ENCODE measurements at places on chromosomes 2 and 18.

DNA sequence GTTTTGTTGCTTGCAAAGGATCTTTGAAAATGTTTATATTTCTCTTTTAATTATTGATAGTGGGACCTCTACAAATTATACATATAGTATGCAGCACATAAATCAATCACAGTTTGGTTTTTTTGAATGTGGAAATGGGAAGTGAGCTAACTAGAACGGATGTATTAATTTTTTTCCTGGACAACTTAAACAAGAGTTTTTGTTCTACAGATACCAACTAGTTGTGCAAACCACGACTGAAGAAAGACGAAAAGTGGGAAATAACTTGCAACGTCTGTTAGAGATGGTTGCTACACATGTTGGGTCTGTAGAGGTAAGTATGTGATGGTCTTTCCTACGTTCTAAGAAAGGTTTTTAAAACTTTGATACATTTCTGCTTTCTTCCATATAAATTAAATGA, 39.2 kb downstream of the NDC80 start:
- DNase-seq: no peak

DNA sequence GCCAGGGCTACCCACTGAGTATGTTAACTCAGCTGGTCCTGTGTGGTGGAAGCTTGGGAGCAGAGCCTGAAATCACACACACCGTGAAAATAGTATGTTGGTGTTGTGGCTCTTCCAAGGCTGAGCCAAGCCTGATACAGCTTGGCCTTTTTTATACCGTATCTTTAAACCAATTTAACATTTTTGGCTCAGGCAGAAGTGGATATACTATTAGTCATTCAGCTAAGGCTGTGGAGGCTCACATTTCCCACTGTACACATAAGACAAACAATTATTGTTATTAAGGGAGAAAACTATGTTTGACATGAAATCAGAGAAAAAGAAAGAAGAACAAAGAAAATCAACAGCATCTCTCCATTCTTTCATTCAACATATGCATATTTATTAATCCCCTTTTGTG, 159.0 kb downstream of the BCL11A start:
- DNase-seq: no peak

GRCh38 chr2:85112906-85113625, 20.1 kb upstream of the TCF7L1 start:
- DNase-seq: no peak

GRCh38 chr2:236675051-236675450, 105.4 kb downstream of the ACKR3 start:
- DNase-seq: no peak

DNA sequence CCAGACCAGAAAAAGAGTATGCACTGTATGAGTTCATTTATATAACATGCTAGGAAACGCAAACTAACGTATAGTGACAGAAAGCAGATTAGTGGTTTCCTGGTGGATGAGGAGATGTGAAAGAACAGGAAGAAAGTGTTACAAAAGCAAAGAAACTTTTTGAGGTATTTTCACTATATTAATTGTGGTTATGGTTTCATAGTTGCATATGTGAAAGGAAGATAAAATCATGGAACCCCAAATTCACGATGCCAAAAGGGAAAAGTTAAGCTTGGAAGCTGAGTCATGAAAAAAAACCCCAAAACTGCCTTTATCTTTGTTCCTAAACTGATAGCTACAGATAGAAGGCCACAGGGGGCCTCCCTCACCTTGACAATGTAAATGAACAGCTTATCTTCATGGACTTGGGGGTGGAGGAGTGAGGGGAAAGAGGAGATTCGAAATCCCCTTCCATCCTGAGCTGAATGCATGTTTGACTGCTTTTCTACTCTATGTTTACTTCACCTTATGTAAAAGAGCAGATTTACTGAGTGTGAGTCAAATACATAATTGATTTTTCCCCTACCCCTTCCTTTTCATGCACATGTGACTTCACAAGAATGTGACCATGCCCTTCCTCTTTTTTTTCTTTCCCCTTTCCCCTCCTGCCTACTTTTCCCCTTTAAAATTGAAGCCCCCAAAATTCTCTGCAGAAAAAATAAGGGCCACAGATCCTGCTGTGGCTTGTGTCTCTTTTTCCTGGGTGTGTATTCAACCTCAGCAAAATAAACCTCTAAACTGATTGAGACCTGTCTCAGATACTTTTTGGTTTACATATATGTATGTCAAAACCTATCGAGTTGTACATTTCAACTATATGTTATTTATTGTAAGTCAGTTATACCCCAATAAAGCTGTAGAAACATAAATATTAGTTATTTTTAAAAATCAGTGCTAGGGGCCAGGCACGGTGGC, 100.1 kb upstream of the TLK1 start:
- DNase-seq: no peak

DNA sequence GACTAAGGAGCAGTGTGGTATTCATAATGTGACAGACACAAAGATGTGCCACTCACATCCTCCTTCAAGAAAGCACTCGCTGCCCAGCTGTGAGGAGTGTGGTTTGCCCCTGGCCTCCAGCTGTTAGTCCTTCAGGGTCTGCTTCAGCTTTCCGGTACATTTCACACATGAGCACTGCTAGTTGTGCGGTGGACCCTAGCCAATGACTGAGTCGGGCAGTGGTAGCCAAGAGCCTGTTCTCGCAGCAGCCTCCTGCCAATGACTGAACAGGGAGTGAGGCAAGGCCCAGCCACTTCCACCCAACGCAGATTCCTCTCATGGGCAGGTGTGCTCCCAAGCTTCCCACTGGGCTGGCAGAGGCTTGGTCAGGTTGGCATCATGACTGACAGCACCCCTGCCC, 254.3 kb downstream of the RBM43 start:
- no peak for DNase-seq

DNA sequence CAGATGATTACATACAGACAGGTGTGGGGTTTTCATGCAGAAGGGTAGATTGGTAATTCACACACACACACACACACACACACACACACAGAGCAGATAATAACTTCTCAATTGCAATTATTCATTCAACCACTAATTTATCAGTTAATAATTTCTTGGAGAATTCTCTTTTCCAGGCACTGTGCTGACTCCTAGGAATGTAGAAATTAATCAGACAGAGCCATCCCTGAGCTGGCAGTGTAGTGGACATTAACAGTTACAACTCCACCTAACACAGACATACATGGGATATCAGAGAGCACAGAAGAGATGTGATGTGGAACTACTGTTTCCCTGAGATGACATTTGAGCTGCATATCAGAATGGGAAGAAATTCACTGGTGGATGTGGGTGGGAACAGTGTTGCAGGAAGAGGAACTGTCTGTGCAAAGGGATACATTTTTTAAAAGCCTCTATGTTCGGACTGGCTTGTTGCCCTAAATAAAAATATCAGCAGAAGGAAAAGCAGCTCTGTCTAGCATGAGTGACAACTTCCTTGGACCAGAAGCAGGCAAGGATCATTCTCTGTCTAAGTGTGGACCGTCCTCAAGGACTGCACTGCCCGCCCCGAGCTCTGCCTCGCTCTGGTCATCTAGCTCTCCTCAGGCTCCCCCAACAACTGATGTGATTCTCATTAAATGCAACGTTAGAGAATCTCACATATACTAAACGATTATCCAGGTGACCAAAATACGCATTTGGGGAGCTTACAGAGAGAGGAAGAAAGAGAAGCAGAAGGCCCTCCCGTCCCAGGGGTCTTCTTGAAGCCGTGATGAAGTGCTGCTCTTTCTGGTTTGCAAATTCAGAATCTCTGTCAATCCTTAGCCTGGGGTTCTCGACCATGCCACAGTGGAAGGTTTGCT, 173.4 kb upstream of the TRIB2 start:
- DNase-seq: no peak

DNA sequence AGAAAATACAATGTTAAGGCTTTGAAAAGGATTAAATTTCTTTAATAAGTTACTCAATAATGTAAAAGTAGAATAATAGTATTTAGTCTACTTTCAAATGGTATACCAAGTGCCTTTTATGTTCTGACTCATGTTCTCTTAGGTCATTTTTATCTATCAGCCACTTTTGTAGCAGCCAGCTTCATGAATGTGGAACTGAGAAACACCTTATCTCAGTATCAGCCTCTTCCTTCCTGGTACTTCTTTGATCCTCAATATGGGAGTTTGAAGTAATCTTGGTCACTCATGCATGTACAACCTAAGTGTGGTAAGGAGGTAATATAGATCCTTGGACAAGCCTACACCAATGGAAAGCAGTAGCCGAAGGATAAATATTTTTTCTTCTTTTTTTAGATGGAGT, 180.4 kb upstream of the NRXN1 start:
- no peak for DNase-seq

DNA sequence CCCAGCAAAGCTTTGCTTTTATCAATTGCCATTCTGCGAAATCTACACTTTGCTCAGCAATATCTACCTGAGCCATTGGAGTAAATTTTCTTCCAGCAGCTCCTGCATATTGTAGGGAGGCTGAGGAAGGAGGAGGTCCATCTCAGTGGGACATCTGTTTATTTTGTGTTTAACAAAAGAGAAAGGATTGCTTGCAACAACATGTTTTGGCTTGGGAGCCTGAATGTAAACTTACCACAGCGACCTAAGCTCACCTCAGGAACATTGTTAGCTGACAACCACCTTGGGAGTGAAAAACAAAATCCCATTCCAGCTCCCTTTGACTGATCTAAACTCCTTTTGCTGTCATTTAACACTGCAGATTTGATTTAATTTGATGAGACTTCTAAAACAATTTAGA, 356.1 kb downstream of the SS18 start:
- no peak for DNase-seq

GRCh38 chr2:180991820-180992219, 11.4 kb downstream of the UBE2E3 start:
- DNase-seq: no peak

GRCh38 chr2:173048897-173049661, 26.6 kb upstream of the MAP3K20 start:
- no peak for DNase-seq

DNA sequence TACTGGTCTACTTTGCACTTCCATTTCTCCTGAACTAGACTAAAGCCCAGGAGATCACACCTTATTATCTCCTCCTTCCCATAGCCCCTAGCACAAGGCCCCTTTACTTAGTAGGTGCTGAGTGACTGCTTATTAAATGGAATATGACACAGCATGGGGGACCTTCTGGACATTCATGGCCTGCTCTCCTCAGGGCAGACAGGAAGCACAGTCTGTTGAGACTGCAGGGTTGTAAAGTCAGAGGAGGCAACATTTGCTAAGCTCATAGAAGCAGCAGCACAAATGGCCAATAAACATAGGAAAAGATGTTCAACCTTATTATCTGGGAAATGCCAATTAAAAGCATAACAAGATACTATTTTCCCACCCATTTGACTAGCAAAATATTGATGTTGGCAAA, 75.3 kb downstream of the DNMT3A start:
- no peak for DNase-seq

DNA sequence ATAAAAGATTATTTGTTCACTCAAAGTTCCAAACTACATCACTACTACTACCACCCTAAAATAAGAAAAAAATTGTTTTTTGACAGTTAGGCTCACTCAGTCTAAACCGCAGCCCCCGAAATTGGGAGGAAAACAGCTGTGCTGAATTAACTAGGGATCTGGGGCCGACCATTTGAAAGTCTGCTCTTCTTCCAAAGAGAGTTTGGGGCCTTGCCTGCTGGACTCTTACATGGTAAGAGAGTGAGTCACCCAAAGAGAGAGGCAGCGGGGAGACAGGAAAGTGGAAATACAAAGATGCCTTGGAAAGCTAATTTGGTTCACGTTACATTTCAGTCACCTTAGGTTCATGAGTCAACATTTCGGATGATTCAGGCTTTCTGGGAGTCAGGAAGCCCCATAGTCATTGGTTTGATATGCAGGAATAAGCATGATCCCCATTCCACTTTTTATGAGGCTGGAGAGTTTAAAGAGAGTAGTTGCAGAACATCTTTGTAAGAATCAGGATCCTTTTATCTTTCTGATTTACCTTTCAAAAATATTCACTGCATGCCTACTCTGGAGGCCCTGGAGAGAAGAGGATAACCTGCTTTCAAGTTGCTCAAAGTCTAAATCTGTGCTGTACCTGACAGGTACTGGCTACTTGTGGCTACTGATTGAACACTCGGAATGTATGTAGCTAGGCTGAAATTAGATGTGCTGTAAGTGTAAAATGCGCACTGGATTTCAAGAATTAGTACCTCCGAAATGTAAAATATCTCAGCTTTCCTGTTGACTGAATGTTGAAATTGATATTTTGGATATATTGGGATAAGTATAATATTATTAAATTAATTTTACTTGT, 995 bp upstream of the RTN4 start:
- peak; percentile 35 for DNase-seq

- DNase-seq: no peak
Observed at GRCh38 chr2:191885650-191886049, 38.8 kb upstream of the CAVIN2 start.

GRCh38 chr2:235670974-235671787, 177.3 kb downstream of the AGAP1 start:
- no peak for DNase-seq

- no peak for DNase-seq
Observed at GRCh38 chr2:19195661-19196060, 162.8 kb downstream of the OSR1 start.

DNA sequence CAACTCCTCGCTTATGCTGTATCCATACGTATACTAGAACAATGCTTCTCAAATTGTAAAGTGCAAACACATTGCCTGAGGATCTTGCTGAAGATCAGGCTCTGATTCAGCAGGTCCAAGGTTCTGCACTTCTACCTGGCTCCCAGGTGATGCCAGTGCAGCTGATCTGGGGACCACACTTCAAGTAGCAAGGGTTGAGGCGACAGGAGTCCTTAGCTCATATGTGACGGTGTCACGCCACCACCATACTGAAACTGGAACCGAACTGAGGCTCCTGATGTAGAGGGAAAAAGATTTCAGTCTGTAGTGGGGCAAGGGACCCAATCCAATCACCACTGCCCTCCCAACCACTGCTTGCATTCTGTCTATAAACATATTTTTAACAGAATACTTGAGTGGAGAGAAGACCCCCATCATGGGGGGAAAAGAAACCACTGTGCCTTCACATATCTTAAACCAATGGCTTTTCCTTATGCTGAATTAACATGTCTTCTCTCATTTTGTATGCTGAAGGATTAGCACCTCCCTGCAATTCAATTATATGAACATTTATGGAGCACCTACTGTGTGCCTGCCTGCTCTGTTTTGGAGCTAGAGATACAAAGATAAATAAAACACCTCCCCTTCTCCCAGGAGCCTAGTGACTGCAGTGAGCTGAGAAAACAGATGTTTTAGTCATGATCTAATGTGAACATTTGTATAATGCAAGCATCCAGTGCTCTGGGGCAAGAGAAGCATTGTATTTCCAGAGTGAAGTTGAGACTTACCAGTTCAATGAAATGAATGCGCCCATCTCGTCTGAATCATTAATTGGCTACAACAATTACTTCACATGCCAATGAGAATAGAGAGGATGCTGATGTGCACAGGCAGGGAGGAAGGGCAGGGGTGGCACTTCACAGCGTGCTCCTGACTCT, 6.6 kb upstream of the ASAP2 start:
- DNase-seq: no peak

All from activated naive CD4-positive, alpha-beta T cell treated with anti-CD3 and anti-CD28 coated beads, Interleukin-2, amount 10 ng/mL, durations not matched to agents 7 days and 5 days (primary cell).